Activated CD8-positive, alpha-beta T cell treated with anti-CD3 and anti-CD28 coated beads, Interleukin-2, amount 10 ng/mL, durations not matched to agents 7 days and 5 days (primary cell): ENCODE measurements at places on chromosomes 12 and 14.

DNA sequence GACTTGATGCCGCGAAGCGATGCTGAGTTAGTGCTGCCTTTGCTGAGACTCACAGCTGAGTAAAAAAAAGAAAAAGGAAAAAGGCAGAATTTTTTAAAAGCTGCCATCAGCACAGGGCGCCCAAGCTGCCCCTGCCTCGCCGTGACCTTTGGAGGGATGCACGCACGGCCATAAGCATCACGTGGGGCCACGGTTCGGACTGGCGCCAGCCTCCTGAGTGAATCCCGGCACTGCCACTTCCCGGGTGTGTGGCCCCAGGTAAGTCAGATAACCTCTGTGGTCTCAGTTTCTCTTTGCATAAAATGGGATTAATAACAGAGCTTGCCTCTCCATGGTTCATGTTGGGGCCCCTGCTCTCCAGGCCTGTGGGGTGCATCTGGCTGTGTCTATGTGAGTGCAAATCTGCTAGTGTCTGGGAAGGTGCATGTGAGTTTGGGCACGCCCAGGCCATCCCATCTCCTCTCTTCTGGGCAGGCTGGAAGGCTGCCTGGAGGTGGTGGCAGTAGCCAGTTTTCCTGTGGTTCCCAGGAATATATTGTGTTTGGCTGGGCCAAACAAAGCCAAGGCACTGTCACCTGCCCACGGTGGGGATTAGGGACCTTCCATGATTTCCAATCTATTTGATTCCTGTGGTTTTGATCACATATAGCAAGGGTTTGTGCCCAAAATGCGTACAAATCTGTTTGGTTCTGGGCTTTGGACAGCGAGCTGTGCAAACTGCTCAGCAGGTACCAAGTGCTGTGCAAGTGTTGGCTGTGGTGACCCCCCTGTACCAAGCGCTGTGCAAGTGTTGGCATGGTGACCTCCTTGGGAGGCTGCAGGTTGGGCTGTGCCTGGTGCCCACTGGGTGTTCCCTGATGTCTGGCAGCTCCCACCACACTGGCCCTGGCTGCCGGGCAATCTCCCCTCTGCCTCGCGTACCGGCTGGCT is 43.5 kb upstream of the NCOR2 start:
- no peak for DNase-seq

GRCh38 chr12:88398031-88398430 is 182.2 kb downstream of the KITLG start:
- no peak for DNase-seq

- DNase-seq: no peak
These were observed 354.5 kb downstream of the NUAK1 start for GRCh38 chr12:105783983-105784947.

- DNase-seq: no peak
These were observed 18.3 kb downstream of the SLC38A2 start for GRCh38 chr12:46354111-46354801.

- no peak for DNase-seq
These were observed 253.5 kb downstream of the SPTSSA start for GRCh38 chr14:34208532-34208931.

- no peak for DNase-seq
These were observed 46.7 kb downstream of the FAM222A start for GRCh38 chr12:109760031-109760929.

DNA sequence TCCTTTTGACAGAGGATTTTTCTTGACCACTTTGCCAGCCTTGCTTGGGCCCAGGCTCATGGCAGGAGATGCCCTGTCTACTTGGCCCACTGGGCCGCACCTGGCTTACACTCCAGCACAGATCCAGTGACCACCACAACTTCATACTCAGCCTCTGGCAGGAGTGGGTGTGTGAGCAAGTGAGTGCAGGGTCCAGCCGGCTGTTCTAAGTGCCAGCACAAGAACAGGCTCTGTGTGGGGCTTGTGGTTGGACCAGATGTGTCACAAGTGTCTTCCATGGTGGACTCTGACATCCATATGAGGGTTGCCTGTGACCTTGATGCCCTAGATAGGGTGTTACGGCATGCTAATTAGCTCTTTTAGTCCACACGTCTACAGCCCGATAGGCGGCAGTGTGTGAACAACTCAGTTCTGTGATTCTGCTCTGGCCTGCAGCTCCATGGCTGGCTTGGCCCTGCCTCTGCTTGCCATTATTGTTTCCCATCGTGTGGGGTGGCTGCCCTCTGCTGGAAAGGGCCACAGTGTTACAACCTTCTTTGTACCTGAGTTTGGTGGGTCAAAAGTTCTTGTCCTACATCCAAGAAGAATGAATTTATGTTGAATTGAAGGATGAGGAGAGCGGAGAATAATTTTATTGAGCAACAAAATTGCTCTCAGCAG is 1089.1 kb downstream of the SLC6A15 start:
- peak; percentile 44 for DNase-seq

GRCh38 chr12:1481906-1482305 is 112.5 kb downstream of the FBXL14 start:
- DNase-seq: no peak

- no peak for DNase-seq
These were observed 18.4 kb downstream of the ASB2 start for GRCh38 chr14:93957751-93958566.

DNA sequence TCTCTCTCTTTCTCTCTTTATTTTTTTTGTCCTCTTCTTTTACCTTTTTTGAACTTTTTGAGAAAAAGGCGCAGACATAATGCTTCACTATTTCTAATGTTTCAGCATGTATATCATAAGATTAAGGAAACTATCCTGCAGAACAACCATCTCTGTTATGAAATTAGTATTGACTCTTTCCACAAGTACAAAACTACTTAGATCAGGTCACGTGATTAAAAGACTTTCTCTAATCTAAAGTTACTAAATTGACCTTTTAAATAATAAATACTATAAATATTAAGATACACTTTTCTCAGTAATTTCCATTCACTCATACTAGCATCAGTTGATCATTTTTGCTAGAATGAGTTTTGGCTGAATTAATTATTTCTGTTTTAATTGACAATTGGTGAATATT is 844.5 kb upstream of the LRFN5 start:
- no peak for DNase-seq

DNA sequence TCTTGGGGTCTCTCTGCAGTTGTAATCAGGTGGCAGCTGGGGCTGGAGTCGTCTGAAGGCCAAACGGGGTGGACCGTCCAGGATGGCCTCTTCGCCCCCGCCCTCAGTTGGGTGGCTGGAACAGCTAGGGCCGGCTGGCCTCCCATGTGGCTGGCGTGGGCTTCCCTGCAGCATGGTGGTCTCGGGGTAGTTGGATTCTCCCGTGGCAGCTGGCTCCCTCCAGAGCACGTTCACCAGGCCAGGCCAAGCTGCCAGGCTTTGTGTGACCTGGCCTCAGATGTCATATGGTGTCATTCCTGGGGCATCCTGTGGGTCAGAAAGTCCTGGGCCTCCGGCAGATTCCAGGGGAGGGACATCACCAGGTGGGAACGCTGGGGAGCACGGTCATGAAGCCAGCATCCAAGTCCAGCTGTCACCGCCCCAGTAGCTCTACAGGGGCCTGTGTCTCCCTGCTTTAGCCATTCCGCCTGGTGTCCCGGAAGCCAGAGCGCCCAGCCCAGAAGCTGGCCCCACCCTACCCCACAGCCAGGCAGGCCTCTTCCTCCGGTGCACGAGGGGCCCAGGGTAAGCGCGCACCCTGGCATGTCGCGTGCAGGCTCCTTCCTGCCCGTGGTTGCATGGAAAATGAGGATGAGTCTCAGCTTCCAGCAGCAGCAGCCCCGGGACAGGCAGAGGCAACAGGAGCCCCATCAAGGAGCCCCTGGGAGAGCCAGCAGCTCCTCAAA is 1.3 kb upstream of the NUDT14 start:
- DNase-seq: no peak

GRCh38 chr12:27844366-27845090 is 64.5 kb upstream of the MANSC4 start:
- DNase-seq: no peak

GRCh38 chr14:20631880-20632389 is 9.6 kb downstream of the OR6S1 start:
- no peak for DNase-seq

DNA sequence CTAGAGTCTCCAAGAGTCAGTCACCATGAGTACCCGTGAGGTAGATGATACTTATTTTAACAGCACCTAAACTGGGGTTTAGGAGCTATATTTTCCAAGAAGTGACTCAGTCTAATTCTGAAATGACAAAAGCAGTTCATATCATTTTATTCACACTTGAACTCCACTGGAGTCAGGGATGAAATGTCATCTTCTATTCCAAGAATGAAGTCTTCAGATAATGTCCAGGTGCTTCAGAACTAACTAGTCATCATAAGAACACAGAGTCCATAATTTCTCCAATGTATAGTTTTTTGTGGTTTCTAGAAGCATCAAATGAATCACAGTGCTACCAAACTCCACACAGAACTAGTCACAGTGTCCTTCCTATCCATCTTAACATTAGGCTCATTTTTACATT is 13.3 kb downstream of the DNM1L start:
- DNase-seq: no peak

DNA sequence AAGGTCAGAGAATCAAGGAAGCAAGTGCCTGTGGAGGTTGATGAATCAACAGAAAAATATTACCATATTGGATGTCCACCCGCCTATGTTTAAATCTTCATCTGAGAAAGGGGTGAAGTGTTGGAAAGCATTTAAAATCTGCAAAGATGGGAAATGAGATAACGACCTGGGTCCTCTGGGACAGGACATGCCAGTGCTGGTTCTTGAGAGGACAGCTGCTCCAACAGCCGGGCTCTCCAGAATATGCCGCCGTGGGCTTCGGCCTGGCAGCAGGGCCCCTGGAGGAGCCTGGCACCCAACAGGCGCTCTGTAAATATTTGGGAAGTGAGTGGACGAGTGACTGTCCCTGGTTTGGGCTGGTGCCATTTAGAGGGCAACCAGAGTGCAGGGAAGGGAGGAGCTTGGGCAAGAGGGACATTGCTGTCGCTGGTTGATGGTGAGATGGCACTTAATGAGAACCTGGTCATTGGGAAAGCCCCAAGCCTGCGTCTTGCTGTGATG is 129.9 kb downstream of the KCNA5 start:
- no peak for DNase-seq

DNA sequence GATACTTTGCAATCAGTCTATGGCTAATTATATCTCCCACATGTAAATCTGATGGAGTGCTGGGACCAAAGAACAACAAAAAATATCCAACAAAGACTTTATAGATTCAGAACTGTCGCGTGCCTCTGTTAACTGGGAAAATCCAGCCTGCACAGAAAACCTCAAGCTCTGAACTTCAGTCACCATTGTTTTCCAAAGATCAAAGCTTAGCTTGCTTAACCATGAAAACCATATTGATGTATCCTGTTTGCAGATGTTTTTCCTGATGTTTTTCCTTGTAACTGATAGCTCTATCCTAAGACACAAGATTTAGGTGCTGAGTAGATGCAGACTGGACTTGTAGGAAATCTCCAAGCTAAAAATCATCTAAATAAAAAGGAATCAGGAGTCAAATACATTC is 163.7 kb downstream of the GXYLT1 start:
- no peak for DNase-seq

GRCh38 chr14:59175404-59175803 is 13.1 kb upstream of the DAAM1 start:
- no peak for DNase-seq

GRCh38 chr12:94255006-94255405 is 106.6 kb downstream of the PLXNC1 start:
- DNase-seq: no peak

- DNase-seq: peak; percentile 26
These were observed 3.0 kb downstream of the ETV6 start for GRCh38 chr12:11652351-11653040.

- no peak for DNase-seq
These were observed 170.3 kb downstream of the KCNA5 start for GRCh38 chr12:5213990-5214389.

GRCh38 chr12:68959891-68960464 is 27.0 kb upstream of the CPM start:
- DNase-seq: no peak

DNA sequence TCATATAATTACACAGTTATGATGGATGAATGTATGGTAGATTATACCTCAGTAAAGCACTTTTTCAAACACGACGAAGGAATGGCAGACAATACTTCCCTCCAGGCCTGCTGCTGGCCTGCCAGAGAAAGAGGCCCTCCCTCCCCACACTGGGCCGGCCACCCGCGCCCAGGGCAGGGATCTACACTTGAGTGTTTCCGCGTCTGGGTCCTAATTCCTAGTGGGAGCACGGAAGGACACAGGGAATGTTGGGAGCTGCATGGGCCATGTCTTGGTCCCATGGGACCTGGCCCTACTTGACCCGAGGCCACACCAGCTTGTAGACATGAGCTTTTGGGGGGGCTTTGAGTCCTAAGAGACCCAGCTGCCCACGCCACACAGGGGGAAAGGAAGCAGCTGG is 52.0 kb downstream of the STX2 start:
- no peak for DNase-seq

GRCh38 chr12:79344855-79345847 is 345.6 kb downstream of the PAWR start:
- peak; percentile 20 for DNase-seq

GRCh38 chr14:95462491-95462890 is 54.0 kb downstream of the SYNE3 start:
- no peak for DNase-seq

- DNase-seq: no peak
These were observed 15.2 kb downstream of the PLD4 start for GRCh38 chr14:104939666-104940410.

DNA sequence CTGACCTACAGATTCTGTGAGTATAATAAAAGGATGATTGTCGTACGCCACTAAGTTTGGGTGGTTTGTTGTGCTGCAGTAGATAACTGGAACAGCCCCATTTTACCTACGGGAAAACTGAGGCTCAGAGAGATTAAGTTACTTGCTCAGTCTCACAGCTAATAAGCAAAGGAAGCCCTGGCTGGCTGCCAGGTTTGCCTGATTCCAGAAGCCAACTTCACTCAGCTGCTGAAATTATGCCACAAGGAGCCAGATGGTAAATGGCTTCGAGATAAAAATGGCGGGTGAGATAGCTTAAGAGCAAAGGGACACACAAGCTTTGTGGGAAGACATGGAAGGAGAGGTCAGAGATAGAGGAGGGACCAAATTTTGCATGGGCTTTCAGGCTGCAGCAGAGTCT is 191.5 kb upstream of the NOS1 start:
- DNase-seq: no peak

- DNase-seq: peak; percentile 90
These were observed at the start of gene PPP1R3E for GRCh38 chr14:23302290-23303225. Gene PPP1R3E, minus strand, starts transcription at chr14:23302859. Its CDS starts 283 bp downstream, at chr14:23302576.

GRCh38 chr12:121467638-121468498 is 68.0 kb downstream of the RNF34 start:
- no peak for DNase-seq

DNA sequence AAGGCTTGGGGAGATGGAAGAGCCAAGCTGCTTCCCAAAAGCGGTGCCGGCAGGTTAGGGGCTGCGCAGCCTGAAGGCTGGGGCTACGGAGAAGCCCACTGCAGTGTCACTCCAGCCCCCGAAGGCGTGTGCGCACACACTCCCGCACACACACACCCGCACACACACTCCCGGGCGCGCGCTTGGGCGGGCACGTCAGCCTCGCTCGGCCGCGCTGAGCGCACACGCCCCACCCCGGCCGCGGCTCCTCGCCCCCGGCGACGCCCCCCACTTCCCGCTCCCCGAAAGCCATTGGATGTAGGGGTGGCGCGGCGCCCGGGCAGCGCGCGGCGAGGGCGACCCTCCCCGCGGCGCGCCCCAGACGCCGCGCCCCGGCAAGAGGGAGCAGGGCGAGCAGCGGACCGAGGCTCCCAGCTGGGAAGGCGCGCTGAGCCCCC is at the start of gene KCNK10:
KCNK10 (minus strand) TSS at position 184 of the 437 bp plus-strand sequence. CDS start 471 bp downstream, outside the sequence.
- DNase-seq: no peak
